ENCODE measurements at places on chromosomes 1 and 21.

GRCh38 chr1:25246600-25247023 lies 642 bp downstream of the RSRP1 start:
- peak; percentile 60 for DNase-seq

DNA sequence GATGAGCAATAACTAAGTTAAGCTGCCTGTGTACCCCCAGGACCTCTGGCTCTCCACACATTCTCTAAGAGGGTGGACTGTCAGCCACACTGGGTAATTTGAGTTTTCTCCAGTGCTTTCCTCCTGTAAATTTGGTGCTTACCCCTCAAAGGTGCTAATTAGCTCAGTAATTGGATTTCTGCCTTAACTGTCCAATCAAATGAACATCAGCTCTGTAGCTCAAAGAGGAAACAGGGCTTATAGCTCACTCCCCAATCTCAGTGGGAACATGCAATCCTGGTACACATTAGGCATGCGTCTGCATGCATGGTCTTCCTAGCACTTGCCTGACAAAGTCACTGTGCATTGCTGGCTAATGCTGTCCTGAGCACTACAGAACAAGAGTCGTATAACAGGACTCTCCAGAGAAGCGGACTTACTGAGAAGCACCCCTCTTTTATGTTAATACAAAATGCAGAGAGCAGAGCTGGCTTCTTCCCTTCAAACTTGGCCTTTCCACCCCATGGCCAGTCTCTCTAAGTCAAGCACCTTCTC lies 110.1 kb downstream of the NTPCR start:
- DNase-seq, result no peak

GRCh38 chr1:204435872-204436271 lies 24.3 kb upstream of the PPP1R15B start:
- peak; percentile 32 for DNase-seq

DNA sequence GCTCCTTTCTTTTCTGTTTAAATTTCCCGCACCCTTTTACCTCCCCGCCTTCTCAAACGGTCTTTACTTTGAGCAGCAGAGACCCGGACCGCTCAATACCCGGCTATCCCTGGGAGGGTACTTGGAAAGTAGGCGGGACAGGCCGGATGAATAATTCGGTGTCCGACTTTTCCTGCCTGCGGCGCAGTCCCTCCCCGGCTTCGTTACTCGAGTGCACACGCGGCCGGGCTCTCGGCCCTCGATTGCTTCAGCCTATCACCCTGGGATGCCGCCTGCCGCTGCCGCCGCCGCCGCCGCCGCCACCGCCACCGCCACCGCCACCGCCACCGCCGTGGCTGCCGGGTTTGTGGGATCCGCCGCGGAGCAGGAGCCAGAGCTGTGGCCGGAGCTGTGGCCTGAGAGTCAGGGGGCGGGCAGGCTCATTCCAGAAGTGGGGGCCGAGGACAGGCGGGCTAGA lies 382 bp upstream of the RASAL2 start:
- DNase-seq, result peak; percentile 99

DNA sequence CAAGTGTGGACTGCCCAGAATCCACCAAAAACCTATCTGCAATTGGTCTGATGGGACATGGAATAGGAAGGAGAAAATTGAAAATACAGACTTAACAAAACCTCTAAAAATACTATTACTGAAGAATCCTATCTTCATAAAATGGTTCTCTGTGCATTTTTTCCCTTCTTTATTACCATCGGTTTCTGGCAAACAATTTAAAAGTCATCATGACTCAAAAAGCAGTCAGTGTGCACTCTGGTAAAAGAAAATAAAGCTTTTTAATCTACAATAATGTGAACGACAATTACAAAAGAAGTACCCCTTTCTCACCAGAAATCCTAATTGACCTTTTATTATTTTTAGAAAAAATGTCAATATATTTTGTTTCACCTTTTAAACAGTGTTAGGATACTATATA lies 186.3 kb downstream of the TPR start:
- peak; percentile 9 for DNase-seq

DNA sequence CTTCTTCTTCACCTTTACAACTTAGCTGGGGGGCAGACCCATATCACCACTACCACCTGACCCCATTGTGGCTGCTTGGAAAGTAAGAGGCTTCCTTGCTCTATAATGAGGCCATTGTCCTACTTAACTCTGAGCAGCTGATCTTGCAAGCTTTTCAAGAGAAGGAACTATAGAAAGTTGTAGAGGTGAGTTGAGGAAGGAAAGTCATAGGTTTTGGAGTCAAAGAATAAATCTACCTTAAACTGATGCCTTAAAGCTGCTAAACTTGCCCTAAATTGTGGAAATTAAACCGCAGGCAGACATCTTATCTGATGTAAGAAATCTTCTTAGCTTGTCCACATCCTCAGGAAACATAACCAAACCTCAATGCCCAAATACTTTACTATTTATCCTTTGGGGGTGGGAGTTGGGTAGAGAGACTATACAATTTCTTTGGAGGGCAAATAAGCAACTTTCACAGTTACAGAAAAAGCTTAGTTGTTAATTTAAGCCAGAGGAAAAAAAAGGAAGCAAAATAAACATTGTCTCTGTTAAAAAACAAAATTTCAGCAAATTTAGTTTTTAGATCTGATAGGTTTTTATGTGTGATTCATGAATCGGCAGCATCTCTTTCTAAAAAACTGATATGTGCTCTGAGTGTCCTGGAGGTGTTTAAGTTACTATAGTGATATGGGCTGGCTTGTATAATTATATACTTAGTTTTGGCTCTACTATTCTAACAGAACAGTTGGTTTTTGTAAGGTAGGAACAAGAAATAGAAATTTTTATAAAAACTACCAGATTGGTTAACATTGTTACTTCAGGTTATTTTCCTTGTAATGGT lies 4.7 kb downstream of the IL23R start:
- DNase-seq, result no peak

- DNase-seq, result no peak
These were observed 4.8 kb upstream of the TLR5 start for GRCh38 chr1:223147873-223148272.

DNA sequence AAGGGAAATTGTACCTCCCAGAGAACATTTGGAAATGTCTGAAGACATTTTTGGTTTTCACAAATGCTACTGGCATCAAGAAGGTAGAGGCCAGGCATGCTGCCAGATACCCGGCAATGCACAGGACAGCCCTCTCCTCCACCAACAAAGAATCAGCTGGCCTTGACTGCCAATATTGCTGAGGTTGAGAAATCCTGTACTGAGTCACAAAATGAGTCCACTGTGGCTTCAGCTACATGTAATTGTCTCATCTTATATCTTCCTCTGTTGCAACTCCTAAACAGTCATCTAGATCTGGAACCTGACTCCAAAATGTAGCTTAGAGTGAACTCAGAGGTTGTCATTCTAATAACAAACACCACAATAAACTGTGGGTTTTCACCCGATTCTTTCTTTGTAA lies 327.5 kb upstream of the POGK start:
- DNase-seq, result no peak

DNA sequence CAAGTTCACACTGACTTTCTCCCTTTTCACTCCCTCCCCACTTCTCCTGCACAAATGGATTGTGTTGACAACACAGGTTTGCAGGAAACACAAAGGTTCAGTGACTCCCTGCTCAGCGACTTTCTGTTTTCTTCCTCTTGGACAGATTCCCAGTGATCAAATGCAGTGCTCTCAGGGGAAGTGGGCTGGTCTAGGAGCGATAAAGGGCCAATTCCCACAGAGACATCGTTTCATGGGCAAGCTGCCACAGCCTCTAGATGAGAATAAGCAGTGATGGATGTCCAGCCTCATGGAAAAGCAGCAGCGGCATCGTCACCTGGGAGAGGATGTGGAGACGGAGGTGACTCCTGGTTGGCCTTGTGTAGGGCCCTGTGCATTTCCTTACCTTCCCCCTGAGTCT lies 30.6 kb downstream of the FYB2 start:
- DNase-seq, result no peak

DNA sequence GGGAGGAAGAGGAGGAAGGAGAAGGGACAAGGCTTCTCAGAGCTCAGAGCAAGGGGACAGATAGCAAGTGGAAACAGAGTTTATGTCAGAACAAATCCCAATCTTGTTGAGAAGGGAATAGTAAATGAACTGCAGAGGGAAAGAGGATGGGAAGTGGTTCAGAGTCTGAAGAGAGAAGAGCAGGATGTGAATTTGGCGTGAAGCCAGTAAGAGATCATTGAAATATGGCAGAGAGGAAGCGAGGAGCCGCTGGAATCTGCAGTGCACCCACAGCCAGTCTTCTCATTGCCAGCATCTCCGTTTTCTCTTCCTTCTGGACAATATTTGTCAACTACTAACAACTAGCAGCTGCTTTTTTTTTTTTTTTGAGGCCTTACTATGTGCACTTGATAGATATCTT lies 19.1 kb downstream of the OLFML3 start:
- DNase-seq, result no peak

- DNase-seq, result no peak
These were observed 250.6 kb downstream of the PRDM2 start for GRCh38 chr1:13950637-13951036.

DNA sequence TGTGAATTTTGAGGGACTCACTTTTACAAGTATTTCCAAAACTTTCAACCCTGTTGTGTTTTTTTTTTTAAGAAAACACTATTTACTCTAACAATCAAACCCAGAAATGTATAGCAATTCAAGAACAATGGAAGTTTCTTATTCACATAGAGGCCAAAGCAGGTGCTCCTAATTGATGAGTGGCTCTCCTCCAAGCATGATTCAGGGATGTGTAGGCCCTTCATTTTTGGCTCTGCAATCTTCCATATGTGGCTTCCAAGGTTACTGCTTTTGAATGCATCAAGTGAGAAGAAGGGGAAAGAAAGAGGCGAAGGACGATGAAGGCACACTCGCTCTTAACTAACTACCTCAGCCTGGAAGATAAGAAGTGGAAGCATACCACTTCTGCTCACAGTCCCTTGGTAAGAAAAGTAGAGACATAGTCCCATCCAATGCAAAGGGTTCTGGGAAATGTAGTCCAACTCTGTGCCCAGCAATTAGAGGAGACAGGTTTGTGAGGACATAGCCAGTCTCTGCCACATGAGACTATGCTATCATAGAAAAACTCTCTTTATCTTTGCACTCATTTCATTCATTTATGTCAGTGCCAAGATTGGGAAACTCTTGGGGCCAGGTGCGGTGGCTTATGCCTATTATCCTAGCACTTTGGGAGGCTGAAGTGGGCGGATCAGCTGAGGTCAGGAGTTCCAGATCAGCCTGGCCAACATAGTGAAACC lies 46.0 kb downstream of the OPTC start:
- no peak for DNase-seq

DNA sequence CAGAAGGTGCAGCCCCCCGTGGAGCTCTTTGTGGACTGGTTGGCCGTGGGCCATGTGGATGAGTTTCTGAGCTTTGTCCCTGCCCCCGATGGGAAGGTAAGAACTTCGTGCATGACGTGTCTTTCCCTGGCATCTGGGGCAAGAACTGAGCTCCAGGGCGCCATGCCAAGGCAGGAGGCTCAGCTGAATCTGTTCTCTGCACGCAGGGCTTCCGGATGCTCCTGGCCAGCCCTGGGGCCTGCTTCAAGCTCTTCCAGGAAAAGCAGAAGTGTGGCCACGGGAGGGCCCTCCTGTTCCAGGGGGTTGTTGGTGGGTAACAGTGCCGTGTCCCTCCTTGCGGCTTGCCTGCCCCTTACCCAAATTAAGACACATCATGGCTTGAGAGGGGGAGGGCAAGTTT lies 27.7 kb downstream of the PADI3 start:
- peak; percentile 22 for DNase-seq

DNA sequence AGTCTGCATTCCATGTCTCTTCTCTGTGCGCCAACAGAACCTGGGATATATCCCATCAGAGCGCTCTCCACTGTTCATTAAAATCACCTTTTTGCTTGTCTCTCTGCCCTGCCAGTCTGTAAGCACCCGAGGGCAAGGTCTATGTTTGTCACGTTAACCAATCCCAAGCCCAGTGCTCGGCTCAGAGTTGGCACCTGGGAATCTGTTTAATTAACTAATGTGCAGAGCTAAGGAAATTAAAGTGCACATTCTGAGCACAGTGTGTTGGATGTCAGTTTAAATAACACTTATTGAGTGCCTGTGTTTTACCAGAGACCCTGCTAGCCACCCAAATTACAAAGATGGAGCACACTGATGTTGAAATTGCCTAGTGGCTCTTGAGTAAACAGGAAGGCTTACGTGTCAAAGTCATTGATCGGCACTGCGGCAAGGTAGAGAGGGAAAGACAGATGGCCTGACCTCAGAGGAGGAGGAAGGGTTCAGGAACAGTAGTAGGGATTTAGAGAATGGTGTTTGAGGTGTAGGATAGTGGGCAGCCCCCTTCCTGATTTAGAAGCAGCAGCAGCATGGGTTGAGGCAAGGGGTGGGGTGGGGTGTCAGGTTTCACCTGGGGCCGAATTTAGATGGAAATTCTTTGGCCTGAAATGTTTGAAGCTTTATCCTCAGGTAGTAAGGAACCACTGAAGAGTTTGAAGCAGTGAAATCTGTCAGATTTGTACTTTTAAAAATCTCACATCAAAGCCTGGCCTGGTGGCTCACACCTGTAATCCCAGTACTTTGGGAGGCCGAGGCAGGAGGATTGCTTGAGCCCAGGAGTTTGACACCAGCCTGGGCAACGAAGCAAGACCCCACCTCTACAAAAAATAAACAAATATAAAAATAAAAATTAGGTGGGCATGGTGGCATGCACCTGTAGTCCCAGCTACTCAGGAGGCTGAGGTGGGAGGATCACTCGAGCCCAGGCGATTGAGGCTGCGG lies 7.7 kb downstream of the ARMH1 start:
- no peak for DNase-seq

DNA sequence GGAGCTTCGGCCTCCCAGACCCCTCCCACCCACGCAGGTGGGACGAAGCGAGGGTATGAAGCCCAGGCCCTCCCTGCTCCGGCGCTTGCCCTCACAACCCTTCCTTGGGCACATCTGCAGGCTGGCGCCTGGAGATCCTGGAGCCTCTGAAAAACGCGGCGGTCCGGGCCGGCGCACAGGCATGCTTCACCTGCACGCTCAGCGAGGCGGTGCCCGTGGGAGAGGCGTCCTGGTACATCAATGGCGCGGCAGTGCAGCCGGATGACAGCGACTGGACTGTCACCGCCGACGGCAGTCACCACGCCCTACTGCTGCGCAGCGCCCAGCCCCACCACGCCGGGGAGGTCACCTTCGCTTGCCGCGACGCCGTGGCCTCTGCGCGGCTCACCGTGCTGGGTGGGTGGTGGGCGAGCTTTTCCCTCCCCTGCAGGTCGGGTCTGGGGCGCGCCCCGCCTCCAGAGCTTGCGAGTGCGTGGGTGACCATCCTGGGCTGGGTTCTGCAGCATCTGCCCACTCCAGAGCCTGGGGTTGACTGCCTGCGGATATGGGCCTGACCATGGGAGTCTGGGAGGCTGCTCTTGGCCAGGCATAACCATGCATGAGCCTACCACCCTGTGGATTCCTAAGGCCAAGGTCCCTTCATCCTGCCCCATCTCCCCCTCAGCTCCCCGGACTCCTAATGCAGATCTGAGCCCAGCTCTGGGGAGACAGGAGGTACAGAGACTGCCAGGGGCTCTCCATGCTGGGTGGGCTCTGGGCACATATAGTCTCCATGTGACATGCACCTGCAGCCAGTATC lies 89.8 kb downstream of the TRIM11 start:
- no peak for DNase-seq

DNA sequence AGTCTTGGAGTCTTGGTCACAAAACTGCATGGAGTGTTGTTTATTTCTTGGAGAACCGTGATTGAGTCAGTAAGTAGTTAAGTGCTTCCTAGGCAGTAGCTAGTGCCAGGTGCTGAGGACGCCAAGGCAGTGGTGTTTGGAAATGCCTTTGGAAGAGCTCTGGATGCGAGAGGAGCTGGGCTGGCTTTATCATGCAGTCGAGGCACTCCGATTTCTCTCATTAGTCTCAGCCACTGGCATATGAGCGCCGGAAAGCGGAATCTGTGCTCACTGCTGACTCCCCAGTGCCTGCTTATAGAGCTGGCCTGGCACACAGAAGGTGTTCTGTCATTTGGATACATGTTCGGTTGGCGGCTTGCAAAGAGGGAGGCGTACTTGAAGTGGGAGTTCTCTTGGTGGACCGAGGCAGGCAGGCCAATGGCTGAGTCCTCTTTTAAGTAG lies 3.6 kb downstream of the TENT5C start:
- no peak for DNase-seq

Data from adipocyte (in vitro differentiated cells).